Karpas-422 (cell line): ENCODE measurements at places on chromosomes 1 and 21.

- no peak for DNase-seq
These were observed 12.2 kb downstream of the SH3BP5L start for GRCh38 chr1:248813546-248813945.

DNA sequence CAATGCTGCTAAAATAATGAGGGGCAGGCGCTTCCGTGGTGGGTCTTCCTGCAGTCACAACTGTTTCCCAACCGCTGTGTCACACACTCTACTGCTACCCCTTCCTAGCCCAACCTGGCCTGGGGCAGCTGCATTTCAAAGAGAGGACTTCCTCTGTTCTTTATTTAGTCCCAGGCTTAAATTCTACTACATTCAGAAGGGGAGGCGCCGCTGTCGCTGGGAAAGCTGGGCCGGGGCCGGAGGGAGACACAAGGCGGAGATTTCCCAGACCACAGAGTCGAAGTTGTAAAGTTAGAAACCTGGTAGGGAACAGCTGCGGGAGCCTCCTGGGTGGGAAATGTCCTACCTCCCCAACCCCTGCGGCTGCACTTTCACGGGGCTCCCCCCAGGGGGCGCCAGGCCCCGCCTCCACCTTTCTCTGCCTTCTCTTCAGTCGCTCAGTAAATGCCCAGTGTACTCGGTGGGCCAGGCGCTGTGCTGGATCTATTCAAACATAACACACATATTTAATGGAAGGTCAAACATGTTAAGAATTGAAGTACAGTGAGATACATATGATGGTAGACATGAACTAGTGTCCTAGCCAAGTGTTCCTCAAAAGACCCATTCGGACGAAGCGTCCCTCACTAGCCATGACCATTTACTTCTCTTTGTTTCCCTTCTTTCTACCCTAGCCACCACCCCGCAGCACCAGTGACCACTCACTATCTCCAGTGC is 23.1 kb downstream of the DYRK3 start:
- DNase-seq, result peak; percentile 81

- no peak for DNase-seq
These were observed 43.2 kb downstream of the MRPS6 start for GRCh38 chr21:34116569-34116968.

DNA sequence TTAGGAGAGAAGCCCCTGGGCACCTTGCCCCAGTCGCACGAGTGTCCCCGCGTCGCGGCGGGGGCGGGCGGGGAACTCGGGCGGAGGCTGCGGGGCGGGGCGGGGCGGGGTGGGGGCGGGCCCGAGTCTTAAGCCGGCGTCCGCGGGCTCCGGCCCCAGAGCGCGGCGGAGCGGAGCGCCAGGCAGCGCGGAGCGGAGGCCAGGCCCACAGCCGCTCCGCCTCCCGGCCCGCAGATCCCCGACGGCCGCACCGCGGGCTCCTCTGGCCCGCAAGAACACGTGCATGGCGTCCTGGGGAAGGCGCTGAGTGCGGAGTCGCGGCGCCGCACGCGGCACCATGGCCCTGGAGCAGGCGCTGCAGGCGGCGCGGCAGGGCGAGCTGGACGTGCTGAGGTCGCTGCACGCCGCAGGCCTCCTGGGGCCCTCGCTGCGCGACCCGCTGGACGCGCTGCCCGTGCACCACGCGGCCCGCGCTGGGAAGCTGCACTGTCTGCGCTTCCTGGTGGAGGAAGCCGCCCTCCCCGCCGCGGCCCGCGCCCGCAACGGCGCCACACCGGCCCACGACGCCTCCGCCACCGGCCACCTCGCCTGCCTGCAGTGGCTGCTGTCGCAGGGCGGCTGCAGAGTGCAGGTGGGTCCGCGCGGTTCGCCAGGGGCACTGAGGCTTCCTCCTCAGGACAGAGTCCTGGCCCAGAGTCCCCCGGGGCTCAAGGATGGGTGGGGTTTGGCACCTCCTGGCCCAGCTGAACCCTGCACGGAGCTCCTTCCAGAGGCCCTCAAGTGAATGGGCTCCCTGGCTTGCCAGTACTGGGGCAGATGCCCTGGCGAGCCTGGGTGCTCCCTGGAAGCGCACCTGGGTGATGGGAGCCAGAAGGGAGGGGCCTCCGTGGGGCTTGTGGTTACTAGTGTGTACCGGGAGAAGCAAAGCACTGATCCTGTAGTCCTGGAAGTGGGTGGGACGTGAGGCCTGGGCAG is at the start of gene ESPN:
TSS of gene ESPN (plus strand) at position 158 of the 975 bp plus-strand sequence. CDS start at position 338, 180 bp downstream.
- DNase-seq, result no peak

GRCh38 chr1:21106238-21106637 is 70.5 kb downstream of the EIF4G3 start:
- DNase-seq, result no peak

DNA sequence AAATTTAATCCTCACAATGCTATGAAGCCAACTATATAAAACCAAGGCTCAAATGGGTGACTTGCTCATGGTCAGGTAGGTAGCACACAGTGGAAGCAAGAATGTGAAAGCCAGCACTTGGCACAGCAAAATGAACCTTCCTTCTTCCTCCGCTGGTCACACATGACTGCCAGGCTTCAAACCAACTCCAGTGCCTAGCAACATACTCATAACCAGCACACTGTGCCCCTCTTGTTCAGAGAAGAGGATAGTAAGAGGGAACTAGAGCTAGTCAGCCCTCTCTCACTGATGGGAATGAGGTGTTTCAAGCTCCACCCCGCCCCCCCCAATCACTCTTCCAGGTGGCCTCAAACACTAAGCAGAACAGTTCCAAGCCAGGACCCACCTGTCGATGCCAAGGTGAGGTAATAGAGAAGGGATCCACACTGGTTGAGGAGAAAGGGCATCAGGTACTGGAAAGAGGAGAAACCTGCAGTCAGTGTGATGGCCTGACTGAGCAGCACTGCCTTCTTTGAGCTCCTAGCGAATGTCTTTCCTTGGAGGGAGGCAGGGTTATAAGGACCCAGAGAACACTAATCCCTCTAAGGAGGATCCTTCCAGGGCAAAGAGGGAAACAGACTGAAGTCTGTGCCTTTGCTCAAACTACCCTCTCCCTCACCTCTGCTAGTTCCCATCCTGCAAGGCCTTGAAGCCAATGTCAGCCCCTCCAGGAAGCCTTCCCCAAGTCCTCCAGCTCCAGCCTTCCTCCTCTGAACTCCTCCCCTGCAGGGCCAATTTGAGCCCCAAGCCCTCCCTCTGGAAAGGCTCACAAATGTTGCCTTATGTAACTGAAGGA is 1.2 kb downstream of the TMEM234 start:
- no peak for DNase-seq

GRCh38 chr1:60911966-60912697 is 170.2 kb upstream of the NFIA start:
- no peak for DNase-seq

- DNase-seq, result no peak
These were observed 497.0 kb upstream of the USP24 start for GRCh38 chr1:55712148-55712547.

GRCh38 chr1:243549108-243549507 is 293.3 kb downstream of the SDCCAG8 start:
- no peak for DNase-seq

GRCh38 chr1:198681831-198682759 is 43.3 kb downstream of the PTPRC start:
- DNase-seq, result peak; percentile 98

- no peak for DNase-seq
These were observed 197.3 kb downstream of the RYR2 start for GRCh38 chr1:237239248-237239647.

GRCh38 chr1:237677979-237678378 is 212.7 kb downstream of the ZP4 start:
- no peak for DNase-seq

DNA sequence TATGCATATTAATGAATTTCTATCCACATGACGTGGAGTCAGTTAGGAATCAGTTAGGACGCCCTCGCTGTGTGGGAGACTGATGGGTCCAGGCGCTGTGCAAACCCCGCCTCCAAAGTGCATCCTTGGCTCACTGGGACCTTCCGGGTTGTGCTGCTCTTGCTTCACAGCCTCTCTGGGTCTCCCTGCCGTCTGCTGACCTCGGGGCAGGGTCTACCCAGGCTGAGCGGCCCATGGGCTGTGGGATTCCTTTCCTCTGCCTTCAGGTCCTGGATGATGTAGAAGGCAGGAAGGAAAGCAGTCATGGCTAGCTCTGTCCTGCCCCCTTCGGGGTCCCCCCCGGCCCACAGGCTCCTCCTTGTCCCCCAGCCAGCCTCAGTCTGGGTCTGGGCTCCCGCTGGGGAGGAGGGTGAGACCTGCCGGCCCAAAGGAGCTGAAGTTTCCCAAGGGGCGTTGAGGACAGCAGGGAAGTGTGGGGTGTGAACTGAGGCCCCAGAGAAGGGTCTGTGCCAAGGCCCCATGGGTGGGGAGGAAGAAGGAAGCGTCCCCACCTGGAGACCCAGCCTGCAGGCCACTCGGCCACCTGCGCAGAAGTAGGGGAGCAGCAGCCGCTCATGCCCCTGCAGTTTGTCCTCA is 24.6 kb upstream of the CDK11A start:
- DNase-seq, result no peak

- no peak for DNase-seq
These were observed 11.8 kb upstream of the FAM76A start for GRCh38 chr1:27713869-27714513.

- DNase-seq, result peak; percentile 42
These were observed 163.3 kb downstream of the RHOU start for GRCh38 chr1:228898582-228898992.

- peak; percentile 84 for DNase-seq
These were observed 191.8 kb upstream of the SAMSN1 start for GRCh38 chr21:14737922-14738321.

DNA sequence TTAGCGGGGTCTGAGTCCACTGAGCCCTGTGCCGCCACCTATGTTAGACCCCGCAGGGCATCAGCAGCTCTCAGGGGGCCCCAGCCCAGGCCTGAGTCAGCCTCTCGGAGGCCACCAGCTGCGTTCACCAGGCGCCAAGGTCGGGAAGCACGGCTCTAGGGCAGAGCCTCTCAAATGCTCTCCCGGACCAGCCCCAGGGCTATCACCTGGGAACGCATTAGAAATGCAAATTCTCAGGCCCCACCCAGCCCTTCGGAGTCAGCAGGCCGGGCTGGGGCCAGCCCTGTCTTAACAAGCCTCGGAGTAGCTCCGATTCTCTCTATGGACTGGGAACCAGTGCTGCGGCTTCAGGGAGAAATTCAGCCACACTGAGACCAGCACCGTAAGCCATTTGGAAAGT is 37.2 kb upstream of the TSPEAR start:
- DNase-seq, result no peak

DNA sequence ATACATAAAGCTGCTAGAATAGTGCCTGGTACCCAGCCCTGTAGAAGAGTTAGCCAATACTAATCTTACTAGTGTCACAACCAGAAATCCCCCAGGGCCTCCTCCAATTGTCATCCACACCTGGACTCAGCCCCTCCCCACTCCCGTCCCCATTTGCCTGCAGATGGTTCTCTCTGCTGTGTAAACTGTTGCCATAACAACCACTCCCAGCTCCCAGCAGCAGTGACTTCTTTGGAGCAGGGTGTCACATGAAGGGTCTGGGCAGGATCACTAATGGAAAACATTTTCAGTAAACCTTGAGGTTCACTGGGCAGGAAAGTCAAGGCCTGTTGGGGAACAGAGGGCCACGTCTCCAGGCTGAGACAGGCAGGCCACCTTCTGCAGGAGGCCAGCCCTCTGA is 126.0 kb upstream of the IPO9 start:
- DNase-seq, result no peak

DNA sequence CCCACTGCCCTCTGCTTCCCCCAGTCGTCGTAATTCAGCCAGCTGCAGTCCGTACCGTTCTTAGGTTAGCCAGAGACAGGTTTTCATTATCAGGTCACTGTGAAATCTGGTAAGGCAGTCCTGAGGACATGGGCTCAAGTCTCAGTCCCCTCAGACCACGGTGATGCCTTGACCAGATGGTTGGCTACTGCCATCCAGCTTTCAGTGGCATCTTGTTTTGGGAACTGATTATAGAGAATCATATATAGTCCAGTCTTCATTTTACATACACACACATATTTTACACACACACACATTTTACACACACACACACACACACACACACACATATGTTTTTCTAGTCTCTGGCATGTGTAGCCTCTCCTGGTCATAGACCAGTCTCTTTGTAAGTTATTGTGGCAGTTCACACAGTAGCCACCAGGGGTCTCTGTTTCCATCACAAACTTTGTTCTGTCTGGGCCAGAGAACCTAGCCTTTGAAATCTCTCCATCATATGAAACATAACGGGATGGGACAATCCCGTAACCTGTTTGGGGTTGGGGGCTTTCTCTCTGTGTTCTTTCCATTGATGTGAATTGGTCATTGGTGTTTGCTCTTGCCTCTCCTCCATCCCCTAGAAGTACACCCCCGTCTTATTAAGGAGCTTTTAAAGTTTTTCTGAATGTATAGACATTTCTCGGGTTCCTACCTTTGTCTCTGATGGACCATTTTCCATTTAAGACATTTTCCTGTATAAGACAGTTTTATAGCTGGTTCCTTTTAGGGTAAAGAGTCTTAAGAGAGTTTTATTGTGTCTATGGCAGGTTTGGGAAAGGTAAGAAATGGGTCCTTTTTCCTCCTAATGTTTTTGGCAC is 8.4 kb upstream of the IKBKE start:
- peak; percentile 93 for DNase-seq

GRCh38 chr1:24438423-24438901 is 22.9 kb downstream of the NIPAL3 start:
- DNase-seq, result no peak

GRCh38 chr21:15221799-15222386 is 157.1 kb upstream of the NRIP1 start:
- no peak for DNase-seq

GRCh38 chr1:235834620-235835019 is 32.1 kb downstream of the LYST start:
- no peak for DNase-seq

DNA sequence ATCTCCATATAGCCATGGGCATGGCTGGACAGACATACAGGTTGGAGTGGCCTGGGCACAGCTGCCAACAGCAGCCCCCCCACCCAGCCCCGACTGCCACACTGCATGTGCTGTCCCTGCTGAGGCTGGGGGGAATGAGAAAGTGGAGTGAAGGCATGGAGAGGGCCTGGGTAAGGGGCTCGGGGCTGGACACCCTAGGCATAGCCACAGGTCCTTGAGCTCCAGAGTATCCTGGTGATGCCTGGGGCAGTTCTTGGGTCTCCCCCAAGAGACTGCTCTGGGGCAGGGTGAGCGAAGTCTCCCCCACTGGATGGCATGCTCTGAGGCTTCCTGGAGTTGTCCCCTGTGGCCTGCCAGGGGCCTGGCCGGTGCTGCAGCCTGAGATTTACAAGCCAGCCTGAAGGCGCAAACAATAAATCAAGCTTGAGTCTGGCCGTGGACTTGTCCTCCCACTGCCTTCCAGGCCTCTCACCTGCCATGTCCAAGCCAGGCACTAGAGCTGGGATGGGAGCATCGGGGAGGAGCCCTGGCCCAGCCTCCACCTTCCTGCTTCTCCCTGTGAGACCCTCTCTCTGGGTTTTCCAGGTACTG is 53.6 kb downstream of the FOXO6 start:
- DNase-seq, result no peak

DNA sequence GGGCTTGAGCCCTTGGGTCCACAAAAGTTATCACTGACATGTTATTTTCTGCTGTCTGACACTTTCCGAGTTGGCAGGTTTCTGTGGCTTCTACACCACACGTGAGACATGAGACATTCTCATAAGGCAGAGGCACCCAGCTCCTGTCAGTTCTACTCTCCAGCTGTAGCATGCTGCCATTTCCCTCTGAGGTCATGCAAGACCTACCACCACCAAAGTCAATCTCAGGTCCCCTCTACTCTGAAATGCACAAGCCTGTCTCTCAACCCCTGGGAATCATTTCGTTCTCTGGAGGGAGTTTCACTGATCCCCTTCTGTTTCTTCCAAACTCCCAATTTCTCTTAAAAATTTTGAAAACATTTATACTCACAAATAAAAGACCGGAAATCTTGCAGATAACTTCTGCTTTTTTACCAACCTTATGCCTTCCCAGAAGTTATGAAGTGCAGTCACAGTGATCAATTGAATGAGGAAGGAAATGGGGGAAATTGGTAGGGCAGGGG is 39.5 kb upstream of the CR2 start:
- DNase-seq, result no peak
